ENCODE measurements at places on chromosomes 16 and 17.

GRCh38 chr17:78896091-78896833 is 6.7 kb downstream of the CEP295NL start:
- no peak for DNase-seq

- no peak for DNase-seq
These were observed 10.9 kb downstream of the RNF112 start for GRCh38 chr17:19421926-19422325.

DNA sequence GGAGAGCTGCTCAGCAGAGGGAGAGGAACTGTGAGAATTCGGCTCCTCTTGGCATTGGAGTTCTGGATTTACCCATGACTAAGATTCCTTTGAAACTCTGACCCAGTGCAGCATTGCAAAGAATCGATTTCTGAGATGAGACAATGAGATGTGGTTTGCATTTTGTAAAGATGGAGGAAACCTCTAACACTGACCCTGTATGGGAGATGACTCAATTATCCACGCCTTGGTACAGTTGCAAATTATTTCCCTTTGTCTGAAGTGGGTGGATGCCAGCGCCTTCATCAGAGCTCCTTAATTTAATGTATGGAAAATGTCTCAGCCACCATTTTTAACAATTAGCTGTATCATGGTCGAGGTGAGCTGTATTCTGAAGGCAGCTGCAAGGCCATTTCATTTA is 53.4 kb downstream of the NUP93 start:
- DNase-seq: no peak

DNA sequence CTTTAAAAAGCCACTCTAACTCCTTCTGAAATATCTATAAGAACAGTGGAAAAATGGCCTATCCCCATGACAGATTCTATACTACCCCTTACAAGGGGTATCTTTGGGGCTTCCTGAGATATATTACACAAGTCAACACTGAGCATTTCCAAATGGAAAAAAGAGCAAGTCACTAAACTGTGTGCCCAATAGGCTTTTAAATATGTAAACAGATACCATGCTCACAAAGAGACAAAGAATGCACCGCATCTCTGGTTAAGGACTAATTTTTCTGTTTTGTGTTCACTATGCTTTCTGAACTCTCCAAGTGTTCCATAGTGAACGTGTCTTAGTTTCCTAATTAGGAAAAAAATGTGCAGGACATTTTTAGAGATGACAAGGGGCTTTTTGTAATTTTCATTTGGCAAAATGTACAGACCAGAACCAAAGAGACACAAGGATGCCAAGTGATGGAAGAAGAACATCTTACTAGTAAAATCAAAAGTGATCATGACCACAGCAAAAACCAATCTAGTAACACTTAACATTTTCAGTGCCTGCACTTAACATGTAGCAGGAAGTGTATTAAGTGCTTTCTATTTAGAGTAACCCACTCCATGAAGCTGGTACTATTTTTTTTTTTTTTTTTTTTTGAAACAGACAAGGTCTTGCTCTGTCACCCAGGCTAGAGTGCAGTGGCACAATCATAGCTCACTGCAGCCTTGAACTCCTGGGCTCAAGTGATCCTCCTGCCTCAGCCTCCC is 21.5 kb downstream of the MYH11 start:
- no peak for DNase-seq

GRCh38 chr17:33072421-33073161 is 80.9 kb downstream of the SPACA3 start:
- no peak for DNase-seq

DNA sequence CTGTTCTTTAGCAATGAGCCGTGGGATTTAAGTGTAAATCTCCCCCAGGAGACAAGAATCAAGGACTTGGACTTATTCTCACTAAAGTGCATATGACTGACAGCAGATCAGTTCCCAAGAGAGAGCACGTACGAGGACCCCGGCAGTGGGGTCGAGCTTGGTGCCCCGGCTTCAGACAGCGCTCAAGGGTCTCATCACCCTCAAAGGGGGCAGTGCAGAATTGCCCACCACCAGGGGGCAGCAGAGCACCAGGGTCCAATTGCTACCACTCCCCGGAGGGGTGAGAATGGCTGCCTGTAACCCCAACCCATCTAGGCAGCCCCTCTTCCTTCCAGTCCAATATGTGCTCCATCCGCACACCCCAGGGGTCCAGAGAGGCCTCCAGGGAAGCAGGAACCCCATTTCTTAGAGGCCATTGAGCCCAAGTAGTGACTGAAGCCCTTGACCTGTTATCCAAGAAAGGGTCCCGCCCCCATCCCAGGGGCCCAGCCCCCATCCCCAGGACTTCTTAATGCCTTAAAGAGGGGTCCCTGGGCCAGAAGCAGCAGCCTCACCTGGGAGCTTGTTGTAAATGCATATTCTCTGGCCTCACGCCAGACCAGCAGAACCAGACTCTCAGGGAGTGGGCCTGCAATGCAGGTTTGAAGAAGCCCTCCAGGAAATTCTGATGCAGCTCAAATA is 86.1 kb downstream of the ZDHHC7 start:
- DNase-seq: no peak

DNA sequence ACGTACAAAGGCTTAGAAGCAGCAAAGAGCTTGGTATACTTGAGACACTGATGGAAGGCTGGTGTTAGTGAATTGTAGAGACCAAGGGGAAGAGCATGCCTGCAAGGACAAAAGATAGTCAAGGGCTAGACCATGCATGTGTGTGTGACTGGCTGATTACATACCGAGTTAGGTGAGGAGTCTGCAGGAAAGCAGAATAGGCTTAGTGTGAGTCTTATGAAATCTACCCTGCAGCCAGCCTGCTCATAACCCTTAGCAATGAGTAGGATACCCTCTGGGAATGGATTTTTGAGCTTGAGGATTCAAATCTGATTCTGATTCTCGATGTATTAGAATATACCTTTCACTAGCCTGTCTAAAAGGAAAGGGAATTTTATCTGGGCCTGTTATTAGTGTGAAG is 77.0 kb downstream of the TANGO6 start:
- DNase-seq: no peak

GRCh38 chr17:80177986-80178595 is 8.3 kb downstream of the CARD14 start:
- DNase-seq: no peak

- no peak for DNase-seq
These were observed 54.3 kb upstream of the CDC42EP4 start for GRCh38 chr17:73365906-73366623.

GRCh38 chr16:53378138-53378537 is 56.1 kb upstream of the RBL2 start:
- DNase-seq: no peak

GRCh38 chr17:10325031-10325695 is 47.6 kb downstream of the MYH13 start:
- no peak for DNase-seq

- DNase-seq: no peak
These were observed 7.5 kb upstream of the GJD3 start for GRCh38 chr17:40372031-40372430.
